ENCODE measurements at places on chromosomes 11 and 22.

DNA sequence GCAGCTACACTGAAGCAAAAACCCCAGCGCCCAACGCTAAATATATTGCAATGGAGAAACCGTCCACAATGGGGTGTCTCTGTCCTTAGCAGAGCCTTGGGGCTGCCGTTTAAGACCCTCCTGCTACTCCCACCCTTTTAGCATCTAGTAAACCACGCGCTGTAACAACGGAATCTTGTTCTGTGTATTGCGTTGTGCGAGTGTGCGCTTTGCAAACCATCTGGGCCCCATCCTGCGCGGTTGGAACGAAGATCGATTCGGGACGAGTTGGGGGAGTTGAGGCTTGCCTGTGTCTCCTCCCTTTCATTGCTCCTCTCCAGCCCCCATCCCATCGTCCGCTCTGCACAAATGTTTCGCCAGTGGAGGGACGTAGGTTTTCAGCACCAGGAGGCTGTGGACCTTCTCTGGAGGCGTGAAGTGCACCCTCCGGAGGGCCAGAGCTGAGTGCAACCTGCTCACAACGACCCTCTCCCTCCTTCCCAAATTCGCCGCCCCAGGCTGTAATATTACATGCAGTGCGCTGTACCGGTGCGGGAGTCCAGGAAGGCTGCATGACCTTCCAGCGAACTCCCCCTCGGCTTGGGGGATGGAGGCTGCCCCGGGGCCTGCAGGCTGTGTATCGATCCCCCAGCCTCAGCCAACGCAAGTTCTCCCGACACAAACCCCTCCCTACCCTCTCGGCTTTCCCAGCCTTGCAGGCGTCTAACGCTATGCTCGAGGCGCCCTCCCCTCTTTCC lies 1.6 kb upstream of the KMT2A start:
- no peak for DNase-seq

- peak; percentile 28 for DNase-seq
Measured at GRCh38 chr22:27980424-27981148, 61.5 kb upstream of the PITPNB start.

- peak; percentile 100 for DNase-seq
Measured at GRCh38 chr11:63974259-63975143, at the start of gene COX8A. Gene COX8A, plus strand, starts transcription at chr11:63974620. Its CDS starts 61 bp downstream, at chr11:63974681.

DNA sequence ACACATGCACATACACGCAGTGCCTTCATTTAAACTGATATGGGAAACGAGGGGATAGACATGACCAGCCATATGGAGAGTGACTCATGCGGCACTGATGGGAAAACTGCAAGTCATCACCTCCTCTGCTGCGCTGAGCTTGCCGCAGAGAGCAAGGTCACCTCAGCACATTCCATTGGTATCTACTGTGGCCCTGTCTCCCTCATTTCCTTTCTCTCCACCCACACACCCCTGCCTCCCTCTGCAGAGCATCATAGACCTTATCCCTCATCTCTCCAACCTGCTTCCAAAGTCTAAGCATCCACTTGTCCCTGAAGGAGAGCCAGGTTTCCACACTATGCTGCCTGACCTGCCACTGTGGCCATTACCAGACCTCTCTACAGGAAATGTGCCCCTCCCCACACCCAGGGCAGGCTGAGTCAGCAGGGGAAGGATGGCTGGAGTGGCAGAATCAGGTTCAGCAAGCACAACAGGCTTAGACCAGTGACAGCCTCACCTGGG lies 116.9 kb upstream of the SNX19 start:
- no peak for DNase-seq

DNA sequence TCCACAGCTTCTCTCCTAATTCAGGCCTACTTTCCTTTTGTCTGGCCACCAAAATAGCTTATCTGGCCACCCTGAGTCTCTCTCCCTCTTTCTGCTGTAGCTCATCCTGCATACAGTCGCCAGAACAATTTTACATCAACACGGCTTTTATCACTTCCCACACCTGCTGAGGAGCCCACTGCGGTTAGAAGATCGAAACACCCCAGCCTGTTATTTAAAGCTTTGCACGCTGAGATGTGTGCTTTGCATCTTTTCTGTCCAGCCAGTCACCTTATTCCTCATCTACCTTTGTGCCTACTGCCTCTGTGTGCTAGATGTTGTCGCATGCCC lies 96.0 kb downstream of the COMMD9 start:
- DNase-seq: no peak

DNA sequence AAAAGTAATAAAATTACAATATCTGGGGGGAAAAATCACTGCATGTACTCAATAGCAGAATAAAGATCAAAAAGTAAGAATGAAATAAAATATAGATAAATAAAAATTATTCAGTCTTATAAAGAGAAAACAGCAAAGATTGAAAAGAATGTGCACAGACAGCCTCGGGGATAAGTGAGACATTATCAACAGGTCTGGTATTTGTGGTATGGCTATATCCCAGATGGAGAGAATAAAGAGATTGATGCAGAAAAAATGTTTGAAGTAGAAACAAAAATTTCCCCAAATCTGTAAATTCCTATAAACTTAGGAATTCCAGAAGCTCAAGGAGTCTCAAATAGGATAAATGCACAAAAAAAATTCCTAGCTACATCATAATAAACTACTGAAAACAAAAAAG lies 74.5 kb upstream of the LUZP2 start:
- no peak for DNase-seq

DNA sequence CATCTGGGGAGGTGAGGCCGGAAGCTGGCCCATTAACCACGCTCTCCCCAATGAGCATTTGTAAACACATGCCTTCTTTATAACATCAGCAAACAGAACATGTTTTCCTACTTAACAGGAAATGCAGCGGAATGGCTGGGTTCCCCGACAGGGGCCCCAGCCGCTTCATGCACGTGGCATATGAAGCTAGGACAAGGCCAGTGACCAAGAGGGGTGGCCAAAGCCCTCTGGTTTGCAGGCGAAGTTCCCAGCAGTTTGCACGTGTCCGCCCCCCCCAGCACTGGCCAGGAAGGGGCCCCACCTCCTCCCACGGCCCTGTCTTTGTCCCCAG lies 38.7 kb upstream of the LINC01488 start:
- DNase-seq: no peak

DNA sequence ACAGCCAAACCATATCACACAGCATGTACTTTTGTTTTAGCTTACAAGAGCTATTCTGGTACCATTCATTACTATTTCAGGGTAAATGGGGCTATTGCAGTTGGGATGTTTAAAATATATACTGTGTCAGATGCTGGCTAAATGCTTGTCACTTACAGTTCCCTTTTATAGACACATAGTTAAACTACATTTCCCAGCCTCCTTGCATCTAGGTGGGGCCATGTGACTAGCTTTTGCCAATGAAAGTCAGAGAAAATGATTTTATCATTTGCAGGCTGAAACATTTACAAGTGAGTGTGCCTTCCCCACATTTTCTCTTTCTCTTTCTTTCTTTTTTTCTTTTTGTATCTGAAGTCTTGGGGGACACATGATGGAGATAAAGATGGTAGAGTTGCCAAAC lies 7.8 kb upstream of the IFTAP start:
- no peak for DNase-seq

- DNase-seq: no peak
Measured at GRCh38 chr11:11391796-11392463, 38.9 kb upstream of the CSNK2A3 start.

DNA sequence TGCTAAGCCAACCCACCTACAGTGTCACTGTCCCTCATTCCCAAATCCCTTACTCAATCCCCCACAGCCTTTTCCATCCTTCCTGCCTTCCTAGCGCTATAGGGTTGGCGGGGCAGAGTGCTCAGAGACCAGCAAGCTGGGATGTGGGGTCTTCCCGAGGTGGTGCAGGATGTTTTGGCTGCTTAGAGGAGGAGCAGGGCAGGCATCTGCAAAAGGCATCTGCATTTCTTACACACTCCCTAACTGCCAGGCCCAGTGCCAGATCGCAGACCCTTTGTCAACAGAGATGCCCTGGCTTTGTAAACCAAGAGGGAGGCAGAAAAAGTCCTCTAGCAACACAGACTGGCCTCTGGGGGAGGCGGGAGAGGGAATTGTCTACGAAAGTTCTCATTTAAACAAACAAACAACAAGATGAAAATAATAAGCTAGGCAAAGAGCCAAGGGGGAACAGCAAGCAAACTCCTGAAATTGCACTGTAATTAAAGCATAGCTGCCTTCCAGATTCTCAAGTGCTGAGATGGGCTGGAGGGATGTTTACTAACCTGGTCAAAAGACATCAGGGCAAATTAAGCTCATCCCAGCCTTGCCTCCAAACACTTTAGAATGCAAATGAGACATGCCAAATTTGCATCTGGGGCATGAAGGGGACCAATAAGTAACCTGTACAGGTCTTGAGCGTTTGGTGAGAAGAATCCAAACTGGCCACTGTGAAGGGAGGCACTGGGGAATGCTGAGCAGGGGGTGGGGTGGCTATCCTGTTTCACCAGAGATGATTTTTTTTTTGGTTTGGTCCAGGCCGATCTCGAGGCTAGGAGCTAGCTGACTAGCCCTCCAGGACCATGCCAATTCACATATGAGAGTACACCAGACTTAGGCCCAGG lies 38.1 kb upstream of the ADA2 start:
- DNase-seq: no peak

DNA sequence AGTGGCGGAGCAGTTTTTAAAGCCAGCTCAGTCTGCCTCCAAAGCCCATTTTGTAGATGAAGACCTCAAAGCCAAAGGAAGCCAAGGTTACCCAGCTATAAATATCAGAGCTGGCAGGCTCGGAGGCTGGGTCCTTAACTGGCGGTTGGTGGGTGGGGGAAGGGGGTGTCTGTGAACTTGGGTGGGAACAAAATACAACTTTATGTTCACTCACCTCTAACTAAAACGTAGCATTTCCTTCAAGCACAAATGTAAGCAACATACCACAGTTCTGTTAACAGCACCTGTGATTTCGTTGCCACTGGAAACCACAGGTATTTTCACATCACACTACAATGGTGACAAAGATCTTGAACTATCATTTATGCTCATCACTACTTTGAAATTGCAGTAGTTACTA lies 99.7 kb upstream of the SYT13 start:
- DNase-seq: no peak

DNA sequence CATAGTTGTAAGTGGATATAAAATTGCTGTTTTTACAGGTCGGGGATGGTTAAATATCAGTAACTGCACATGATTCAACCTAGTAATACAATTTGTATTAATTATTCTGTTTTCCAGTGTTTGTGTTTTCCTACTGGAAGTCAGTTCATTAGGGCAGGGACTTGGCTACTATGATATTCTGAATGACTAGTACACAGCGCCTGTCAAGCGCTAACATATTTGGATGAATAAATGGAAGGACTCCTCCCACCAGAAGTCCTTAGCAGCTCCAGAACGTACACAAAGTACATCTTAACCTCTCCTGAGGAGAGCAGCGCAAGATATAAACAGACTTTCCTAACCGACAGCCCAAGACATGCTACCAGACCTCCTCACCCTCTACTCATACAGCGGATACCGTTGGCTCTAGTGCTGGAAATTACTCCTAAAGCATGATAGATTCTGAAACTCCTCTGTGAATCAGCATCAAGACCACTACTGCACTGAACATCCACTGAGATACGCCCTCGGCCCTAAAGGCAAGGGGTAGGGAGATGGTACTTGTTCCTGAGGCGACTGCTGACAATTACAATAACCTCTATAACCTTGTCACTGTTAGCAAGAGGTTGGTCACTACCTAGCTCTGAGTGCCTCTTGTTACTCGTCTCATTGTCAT lies 79.1 kb downstream of the RDX start:
- DNase-seq: no peak

GRCh38 chr11:93718057-93718563 lies 23.2 kb downstream of the TAF1D start:
- no peak for DNase-seq

GRCh38 chr11:3952715-3953114 lies 97.3 kb downstream of the STIM1 start:
- DNase-seq: no peak

DNA sequence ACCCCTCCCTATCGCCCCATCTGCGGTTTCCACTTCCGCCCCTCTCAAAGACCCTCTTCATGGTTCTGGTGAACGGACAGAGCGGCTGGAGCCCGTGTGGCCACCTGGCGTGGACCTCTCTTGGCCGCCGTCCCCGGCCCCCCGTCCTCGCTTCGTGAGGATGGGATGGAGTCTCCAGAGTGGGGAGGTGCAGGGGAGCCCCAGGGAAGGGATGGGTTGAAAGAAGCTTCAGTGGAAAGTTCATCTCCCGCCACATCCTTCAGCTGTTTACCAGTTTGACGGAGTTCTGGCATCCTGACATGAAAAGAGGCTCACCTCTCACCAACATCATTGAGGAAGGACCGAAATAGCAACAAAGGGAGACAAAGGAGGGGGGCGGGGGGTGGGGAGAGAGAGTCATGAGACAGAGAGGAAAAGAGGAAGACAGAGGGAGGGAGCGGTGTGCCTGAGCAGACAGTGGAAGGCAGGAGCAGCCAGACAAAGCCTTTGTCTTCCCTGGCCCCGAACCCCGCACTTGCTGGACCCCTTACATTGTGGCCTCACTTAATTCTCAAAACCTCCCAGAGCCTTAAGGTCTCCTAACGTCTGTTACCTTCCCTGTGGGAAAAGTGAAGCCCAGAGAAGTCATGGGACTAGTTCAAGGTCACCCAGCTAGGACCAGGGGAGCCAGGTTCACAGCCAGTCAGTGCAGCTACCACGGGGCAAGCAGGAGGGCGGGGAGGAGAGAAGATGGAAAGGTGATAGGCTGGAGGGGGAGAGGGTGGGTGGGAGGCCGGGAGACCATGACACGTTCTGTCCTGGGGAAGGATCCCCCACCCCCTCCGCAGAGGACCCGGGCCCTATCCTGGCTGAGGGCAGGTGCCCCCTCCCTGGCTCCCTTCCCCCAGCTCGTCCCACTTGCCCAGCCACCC lies 54.9 kb downstream of the CD6 start:
- DNase-seq: no peak

- no peak for DNase-seq
Measured at GRCh38 chr11:13868710-13869397, 93.7 kb upstream of the SPON1 start.

- DNase-seq: no peak
Measured at GRCh38 chr22:34943830-34944229, 122.1 kb upstream of the ISX start.

DNA sequence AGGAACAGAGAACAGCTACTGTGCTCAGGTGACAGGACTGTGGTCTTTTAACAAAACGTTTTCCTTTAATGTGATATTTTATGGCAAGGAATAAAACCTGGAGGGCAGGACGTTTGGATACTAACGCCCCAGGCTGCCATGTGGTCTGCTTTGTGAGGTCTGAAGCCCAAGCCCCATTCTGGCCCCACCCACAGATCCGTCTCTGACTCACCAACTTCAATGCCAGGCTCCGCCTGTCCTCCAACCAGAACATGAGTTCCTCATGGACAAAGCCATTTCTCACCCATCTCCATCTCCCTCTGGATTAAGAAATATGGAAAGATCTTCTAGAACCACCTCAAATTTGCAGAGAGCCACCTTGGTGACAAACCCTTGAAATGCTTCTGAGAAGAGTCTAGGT lies 148.8 kb downstream of the CRYBB2 start:
- DNase-seq: no peak
